Stimulated activated CD8-positive, alpha-beta memory T cell treated with anti-CD3 and anti-CD28 coated beads, Interleukin-4, amount 100 ng/mL, for 1 hour (primary cell): ENCODE measurements at places on chromosomes 5 and 9.

DNA sequence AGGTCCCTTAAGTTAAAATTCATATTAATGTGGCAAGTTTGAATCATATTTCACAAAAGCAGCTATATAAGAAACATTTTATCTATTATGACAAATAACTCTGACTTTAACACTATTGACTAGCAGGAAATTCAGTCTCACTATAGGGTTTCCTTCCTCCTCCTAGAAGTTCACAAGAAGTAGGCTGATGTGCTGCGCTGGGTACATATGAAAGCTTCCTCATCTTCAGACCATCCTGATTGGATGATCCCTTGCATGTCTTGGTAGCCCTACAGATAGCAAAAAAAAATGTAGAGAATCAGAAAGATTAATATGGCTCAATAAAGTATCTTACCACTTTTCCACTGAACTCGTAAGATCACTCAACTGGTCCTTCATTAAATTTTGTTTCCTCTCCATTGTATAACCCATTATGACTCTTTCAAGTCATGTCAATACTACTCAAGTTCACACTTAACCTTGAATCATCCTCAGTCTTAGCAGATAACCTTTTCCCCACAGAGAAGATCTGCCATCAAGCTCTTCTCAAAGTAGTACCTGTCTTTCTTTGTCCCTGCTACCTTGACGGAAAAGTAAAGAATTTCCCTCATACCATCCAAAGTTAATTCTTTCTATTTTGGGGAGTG, 11.5 kb upstream of the PSIP1 start:
- DNase-seq = no peak

DNA sequence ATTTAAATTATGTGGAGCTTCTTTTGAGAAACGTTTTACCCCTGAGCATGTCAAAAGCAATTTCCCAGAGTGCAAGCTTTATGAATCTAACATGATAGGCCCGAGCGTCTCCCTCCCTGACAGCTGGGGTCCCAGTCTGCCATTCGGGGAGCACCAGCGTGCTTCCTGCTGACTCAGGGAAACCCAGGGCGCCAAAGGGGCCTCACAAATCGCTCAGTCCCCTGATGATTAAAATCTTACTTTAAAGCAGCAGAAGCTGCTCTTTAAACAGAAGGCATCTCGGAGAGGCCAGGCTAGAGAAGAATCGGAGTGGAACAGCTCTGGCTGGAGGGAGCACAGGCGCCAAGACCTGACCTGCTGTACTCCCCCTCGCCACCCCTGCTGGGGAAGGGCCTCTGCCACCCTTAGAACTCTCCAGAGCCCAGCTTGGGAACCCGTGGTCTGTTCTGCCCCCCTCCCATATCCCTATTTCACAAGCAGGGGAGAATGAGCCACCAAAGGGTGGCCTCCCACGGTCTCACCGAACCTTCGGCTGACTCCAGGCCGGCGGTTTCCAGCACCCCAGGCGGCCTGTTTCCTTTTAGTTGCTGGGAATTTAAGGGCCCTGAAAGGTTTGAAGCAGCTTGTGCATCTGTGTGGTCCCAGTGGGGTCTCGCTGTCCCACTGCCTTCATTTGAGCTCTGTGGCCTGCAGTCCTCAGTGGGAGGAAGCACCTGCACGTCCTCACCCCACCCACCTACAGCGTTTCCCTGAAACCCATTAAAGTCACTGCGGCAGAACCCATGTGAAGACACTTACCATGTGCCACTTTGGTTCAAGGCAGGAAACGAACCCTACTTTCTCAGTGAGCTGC, 147.6 kb downstream of the COL23A1 start:
- DNase-seq = no peak

- no peak for DNase-seq
Observed at GRCh38 chr9:14427419-14427818, 113.5 kb upstream of the NFIB start.

DNA sequence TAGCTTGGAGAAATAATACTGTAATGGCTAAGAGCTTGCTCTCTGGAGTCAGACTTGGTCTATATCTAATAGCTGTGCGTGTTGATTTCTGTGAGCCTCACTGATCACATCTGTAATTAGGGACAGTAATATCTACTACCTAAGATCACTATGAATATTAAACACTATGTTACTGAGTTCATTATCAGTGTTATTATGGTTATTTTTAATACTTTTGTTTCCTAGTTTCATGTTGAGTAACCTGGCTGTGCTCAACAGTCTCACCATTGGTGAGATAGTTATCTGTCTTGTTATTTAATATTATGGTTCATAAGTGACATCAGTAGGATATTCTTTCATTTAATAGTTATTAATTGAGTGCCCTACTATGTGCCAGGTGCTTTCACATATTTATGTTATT, 22.4 kb upstream of the CAVIN4 start:
- no peak for DNase-seq

DNA sequence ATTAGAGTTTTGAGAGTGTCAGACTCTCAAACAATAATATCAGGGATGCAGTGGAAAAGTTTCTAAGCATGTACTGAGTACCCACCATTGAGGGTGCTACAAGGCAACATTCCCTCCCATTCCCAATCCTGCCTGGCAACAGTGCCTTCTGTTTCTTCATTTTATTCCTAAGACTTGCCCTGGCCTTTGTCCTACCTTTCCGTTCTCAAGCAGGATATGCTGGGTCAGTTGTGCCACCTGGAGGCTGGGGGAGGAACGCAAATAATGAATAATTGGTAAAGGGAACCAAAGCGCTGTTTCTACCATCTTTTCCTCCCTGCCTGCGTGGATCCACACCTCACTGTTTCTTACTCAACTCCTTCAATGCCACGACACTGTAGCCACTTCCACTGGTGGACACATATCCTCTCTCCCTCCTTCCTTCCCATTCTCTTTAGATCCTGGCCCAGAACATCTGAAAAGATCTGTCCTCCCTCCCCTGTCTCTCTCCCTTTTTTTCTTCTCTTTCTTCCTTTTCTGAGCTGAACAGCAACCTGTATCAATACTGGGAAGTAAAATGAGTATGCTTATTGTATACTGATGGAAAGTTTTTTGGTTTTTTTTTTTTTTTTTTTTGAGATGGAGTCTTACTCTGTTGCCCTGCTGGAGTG, 149.5 kb downstream of the C9orf152 start:
- DNase-seq = no peak
